ENCODE measurements at places on chromosomes 3 and 15.

DNA sequence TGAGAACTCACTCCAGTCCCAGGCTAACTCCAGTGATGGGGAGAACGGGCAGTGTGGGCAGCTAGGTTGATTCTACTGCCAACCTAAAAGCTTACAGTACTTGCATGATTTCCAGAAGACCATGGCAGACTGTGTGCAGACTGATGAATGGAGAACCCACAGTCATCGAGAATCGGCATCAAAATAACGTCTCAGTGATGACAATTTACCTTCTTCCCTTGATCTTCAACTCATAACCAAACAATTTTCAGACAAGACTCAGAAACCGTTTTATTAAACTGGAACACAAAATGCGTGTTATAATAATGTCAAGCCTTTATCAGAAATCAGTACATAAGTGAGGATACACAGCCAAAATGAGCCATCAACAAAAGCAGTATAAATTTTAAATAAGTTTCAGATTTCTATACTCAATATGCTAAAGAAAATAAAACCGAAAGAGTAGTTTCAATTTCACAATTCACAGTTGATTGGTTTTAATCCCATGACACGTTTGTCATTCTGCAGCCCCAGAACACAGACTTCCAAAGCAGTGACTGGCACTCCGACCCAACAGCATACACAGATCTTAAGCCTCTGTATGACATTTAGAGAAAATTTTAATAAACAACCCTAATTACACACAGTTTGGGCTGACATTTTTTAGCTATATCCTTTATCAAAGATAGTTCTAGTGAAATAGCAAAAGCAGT is 54.5 kb downstream of the ZMAT3 start:
- no peak for DNase-seq

DNA sequence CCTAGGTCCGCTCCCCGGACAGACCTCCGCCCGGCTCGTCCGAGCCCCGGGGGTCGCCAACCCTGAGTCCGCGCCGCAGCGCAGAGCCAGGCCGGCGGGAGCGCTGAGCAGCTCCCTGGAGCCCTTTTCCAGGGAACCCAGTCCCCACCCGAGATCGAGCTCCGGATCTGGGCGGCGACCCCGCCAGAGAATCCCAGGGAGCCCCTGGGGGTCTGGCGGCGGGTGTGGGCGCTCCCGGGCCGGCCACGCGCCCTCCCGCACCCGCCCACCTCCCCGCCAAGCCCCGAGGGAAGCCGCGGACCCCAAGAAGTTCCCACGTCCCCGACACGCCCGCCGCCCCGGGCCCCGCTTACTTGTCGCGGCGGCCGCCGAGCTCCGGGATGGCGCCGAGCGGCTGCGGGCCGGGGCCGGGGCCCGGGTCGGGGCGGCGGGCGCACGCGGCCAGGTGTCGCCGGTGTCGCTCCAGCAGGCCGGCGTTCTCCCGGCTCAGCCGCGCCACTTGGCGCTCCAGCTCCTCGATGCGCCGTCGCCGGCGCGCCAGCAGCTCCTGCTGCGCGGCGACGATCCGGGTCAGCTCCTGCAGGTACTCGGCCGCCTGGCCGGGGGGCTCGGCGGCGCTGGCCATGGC is 137.7 kb downstream of the NUP210 start:
- peak; percentile 7 for DNase-seq

DNA sequence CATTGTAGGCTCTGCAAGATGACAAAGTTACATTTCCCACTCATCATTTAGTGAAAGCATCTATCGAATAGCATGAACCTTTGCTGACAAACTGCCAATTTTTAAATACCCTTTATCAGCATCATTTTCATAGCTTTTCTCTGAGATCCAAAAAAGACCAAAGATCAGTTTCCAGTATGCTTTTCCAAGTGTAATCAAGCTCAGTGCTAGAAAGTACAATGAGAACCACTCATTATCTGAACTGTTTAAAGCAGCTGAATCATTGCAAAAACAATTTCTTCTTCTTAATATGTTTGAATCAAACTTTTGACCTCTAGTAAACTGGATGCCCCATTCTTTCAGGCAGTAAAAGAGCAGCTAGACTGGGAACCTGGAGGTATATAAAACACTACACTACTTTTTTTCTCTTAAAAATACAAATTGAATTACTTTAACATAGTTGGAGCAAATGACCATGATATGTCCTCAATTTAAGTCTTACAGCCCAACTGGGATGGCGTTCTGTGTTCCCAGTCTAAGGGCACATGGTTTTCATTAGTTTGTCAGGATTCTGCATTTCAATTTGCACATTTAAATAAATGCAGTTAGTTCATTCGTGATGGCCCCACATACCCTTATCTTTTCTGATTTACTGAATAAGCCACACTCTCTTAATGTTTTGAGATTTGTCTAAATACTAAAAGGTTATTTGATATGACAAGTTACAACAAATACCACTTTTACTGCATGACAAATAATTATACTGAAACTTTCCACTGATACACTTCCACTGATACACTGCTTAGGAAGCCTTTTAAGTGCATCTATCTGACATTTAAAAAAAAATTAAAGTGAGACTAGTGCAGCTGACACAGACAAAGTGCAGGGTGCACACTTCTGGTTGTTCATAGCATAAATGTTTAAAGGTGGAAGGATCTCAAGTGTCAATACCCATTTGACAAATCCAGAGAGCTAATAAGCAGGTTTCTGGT is 146.0 kb upstream of the FRMD4B start:
- no peak for DNase-seq

GRCh38 chr3:134839422-134839821 is 44.4 kb downstream of the EPHB1 start:
- DNase-seq, result no peak

DNA sequence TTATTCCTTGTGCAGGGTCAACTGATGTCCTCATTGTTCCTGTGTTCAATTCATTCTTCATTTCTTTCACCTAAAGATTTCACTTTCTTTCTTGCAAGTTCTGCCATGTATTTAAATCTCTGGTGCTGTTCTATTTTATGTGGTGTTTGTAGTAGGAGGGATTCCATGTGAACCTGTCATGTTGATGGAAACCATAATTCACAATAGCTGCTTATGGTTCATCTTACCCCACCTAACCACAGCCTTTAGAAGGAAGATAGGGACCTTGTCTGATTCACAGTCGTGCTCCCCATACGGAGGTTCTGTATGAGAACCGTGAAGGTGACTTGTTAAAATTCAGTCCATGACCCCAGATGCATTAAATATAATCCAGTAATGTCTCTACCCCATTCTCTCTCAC is 21.9 kb downstream of the SLCO2A1 start:
- no peak for DNase-seq

DNA sequence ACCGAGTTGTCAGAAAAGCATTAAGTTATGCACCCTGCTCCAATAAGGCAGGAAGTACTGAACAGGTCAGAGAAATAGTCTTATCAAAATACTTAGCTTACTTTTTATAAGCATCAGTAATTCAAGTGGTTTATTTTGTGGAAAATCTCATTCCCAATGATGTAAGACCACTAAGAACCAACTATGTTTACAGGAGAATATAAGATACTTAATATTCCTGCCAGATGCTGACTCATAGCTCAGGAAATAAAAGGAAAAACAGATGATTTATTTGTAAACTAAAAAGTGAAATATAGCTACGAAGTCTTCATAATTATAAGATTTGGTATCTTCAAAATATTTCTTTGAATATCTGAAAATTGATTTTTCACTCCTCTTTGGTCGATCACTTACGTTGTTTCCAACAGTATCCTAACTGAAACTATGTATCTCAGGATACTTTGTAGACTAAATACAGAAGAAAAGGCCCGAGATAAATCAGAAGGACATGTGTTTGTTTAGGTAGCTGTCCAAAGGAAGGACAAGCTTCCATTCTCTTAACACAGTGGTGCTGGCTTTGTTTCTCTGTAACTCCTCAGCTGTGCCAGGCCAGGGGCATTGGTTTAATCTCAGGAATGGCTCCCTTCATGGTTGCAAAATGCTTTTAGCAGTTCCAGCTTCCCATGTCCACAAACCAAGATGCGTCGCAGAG is 295.8 kb downstream of the GBE1 start:
- no peak for DNase-seq

DNA sequence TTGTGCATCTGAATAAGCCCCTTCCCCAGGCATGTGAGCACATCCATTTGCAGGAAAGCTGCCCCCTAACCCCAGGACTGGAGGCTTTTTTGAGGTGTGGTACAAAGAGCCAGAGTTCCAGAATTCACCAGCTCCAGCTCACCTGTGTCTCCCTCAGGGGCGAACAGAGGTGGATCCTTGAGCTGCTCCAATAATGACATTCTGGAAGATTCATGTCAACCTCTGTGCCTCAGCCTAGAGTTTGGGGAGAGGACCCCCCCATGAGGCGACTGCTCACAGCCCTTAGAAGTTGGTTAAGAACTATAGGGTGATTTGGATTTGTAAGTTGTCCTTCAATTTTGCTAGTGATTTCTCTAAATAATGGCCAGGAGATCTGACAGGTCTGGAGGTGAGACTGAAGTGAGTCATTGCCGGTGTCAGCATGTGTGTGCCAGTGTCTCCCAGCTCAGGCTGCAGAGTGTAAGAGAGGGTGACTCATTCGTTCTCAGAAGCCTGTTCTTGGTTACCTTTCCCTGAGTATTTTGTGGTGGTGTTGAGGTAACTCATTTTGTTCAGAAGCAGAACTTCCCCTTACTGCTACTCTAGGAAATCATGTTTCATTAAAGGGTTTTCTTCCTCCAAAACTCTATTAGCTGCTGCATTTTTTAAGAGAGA is 136.9 kb upstream of the TOPAZ1 start:
- DNase-seq, result no peak

Data from NCI-H1092 treated with DMSO at 0.1 percent for 48 hours (cell line).